Activated naive CD4-positive, alpha-beta T cell treated with Interleukin-2 at 50 U/mL for 16 hours (primary cell): ENCODE measurements at places on chromosomes 5 and 9.

- no peak for DNase-seq
Measured at GRCh38 chr9:5799314-5799713, 33.6 kb downstream of the ERMP1 start.

DNA sequence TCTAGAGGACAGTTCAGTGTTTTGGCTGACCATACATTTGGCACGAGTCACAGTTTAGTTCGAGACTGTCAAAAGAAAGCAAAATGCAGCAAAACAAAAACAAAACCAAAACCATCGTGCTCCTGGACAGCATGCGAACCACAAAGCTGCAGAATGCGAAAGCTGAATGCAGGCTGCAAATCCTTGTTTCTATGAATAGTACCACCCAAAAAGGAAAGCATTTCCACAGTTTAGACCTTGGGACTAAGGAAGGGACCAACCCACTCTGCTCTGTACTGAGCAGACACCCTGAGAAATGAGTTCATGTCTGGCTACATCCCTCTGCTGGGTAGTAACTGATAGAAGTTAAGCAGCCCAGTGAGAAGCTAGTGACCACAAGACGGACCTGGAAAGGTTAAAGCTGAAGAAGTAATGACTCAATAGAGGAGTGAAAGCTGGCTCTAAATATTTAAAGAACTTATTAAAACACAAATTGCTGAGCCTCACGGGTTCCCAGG, 3.9 kb downstream of the GCNT4 start:
- no peak for DNase-seq

GRCh38 chr9:127177231-127177630, 54.8 kb upstream of the ANGPTL2 start:
- DNase-seq, result no peak

DNA sequence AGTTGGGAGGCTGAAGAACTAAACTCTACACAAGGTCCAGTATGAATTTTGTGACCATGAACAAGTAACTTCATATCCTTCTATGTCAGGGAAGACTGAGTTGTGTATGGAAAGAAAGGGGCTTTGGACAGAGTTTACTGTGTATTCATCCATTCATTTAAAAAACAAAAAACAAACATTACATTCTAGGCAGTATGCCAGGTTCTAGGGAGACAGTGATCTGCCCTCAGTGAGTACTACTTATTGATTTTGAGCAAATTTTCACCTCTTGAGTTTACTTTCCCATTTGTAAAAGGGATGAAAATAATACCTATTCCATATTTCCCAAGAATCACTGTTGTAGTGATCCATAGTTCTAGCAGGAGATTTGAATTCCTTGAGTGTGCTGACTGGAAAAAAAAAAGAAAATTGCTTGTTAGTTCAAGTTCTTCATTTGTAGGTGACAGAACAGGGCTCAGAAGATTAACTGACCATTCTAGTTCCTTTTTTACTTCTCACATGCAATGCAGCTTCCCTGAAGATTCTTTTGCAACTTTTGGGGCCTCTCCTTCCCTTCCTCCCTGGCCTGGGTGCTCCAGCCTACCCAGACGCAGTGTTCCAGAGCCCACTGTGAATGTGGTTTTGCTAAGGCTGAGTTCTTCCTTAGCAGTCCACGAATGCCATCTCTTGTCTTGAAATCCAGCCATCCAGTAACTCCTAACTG, 2.6 kb upstream of the GAPVD1 start:
- no peak for DNase-seq

- DNase-seq, result no peak
Measured at GRCh38 chr5:171914726-171915338, 91.6 kb downstream of the FBXW11 start.

DNA sequence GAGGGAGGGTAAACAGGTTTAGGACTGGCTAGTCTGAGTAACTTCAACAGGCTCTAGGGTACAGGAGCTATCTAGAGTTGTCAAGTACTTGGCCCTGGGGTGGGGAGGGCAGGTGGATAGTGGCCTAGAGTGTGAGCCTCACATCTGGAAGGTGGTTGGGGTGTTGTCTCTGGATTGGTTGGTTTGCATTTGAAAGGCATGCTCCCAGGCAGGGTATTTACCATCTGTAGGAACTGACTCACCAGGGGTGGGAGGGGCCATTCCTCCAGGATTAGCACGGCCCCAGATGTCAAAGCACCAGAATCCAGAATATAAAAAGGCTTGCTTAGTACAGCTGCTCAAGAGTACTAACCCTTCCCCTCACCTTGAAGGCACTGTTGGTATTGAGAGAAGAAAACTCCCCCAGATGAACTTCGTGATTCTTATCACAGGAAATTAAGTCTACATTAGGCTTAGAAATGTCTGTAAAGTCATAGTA, 193.3 kb downstream of the NTRK2 start:
- no peak for DNase-seq

DNA sequence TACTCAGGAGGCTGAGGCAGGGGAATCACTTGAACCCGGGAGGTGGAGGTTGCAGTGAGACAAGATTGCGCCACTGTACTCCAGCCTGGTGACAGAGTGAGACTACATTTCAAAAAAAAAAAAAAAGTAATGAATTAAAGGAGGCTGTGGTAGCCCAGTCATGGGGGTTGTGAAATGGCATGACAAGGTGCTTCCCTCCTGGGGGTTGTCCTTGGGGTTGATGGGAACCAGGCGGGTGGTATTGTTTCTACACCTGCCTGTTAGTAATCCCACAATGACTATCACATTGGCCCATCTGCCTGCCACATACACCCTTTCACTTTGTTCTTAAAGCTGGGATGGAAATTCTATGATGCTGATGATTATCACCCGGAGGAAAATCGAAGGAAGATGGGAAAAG, 5.6 kb downstream of the IDNK start:
- no peak for DNase-seq

DNA sequence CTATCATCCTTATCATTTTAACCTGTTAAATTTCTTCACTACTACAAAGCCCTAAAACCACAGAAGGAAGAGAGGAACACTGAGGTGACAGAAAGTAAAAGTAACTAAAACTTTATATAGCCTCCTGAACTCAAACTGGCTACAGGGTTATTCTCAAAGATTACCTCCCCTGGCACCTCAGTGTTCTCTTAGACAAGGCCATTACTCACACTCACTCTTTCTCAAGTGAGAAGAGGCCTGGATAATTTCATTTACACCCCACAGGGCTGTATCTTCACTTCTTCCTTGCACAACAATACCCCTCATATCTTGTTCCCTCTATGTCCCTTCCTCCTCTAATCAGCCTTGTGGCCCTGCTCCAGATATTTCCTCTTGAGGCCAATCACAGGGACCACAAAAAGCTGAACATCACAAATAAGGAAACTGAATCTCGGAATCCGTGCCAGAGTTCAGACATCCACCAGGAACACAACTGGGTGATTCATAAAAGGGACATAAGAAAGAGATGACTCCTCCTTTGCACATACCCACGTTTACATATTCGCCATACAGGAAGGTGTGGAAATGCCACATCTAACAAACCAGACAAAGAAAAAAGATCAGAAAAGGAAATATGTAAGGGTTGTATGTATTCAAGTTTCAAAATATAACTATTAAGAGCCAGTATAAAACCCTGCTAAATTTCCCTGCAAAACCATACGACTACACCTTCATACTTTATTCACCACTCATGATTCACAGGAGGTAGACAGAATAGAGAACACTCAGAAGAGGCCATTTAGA, 1.7 kb upstream of the KLHL3 start:
- peak; percentile 22 for DNase-seq

DNA sequence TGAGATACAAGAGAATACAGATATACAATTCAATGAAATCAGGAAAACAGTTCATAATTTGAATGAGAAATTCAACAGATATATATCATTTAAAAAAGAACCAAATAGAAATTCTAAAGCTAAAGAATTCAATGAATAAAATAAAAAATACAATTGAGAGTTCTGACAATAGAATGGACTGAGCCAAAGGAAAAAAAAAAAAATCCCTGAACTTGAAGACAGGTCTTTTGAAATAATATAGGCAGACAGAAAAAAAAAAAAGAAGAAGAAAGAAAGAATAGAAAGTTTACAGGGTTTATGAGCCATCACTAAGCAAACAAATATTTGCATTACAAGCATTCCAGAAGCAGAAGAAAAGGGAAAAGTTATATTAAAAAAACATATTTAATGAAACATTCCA, 12.9 kb upstream of the HAVCR2 start:
- DNase-seq, result no peak

DNA sequence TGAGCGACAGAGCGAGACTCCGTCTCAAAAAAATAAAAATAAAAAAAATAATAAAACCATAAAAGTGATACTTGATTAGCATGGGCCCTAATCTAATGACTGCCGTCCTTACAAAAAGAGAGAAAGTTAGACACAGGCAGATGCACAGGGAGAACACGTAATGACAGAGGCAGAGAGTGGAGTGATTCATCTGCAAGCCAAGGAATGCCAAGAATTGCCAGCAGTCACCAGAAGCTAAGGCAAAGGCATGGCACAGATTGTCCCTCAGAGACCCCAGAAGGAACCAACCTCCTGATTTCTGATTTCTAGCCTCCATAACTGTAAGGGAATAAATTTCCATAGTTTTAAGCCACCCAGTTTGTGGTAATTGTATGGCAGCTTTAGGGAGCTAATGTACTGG, 79.6 kb upstream of the FREM1 start:
- no peak for DNase-seq

DNA sequence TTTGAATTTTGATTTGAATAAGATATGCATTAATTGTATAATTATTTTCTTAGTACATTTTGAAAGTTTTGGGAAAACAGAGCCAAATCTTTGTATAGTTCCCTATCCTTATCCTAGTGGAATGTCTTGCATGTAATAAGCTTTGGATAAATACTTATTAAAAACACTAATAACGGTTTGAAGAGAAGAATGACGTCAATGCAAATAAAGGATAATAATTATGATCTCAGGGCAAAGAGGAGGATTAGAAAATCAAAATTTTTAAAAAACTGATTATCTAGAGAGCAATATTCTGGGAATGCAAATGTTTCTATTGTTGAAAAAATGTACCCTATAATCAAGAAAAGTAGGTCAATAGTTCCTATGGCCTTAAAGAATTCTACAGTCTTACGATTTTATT, 22.1 kb downstream of the TYRP1 start:
- DNase-seq, result no peak

GRCh38 chr9:112421771-112422222, 41.9 kb downstream of the HSDL2 start:
- no peak for DNase-seq

DNA sequence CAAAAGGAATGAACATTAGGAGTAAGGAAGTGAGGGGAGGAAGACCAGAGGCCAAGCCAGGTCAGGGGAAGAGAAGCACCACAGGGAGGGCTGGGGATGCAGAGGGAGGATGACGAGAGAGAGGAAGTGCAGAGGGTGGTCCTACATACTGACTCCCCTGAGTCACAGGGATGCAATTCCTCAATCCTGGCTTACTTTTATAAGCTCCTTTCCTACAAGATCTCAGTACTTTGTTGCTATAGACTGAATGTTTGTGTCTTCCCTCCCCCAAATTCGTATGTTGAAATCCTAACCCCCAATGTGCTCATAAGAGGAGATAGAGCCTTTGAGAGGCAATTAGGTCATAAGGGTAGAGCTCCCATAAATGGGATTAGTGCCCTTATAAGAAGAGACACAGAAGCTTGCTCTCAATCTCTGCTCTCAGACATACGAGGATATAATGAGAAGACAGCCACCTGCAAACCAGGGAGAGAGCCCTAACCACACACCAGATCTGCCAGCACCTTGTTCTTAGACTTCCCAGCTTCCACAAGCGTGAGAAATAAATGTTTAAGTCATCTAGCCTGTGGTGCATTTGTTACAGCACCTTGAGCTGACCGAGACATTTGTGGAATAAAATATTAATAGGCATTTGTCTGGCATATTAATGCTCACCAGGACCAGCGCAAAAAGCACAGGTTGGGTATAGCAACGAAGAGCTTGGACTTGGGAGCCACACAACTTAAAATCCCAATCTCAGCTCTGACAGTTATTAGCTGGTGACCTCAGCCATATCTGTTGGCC, 33.4 kb downstream of the GCNT4 start:
- no peak for DNase-seq

DNA sequence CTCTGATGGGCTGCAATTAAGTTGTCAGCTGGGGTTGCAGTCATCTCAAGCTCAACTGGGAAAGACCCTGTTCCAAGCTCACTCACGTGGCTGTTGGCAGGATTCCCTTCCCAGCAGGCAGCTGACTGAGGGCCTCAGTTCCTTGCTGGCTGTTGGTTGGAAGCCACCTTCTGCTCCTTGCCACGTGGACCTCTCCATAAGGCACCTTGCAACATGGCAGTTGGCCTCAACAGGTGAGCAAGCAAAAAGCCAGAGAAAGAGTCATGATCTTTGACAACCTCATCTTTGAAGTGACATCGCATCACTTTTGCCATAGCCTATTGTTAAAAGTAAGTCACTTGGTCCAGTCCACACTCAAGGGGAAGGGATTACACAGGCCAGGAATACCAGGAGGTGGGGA, 17.8 kb upstream of the PRELID2 start:
- no peak for DNase-seq

- no peak for DNase-seq
Measured at GRCh38 chr5:115295777-115296123, 704 bp downstream of the CCDC112 start.

DNA sequence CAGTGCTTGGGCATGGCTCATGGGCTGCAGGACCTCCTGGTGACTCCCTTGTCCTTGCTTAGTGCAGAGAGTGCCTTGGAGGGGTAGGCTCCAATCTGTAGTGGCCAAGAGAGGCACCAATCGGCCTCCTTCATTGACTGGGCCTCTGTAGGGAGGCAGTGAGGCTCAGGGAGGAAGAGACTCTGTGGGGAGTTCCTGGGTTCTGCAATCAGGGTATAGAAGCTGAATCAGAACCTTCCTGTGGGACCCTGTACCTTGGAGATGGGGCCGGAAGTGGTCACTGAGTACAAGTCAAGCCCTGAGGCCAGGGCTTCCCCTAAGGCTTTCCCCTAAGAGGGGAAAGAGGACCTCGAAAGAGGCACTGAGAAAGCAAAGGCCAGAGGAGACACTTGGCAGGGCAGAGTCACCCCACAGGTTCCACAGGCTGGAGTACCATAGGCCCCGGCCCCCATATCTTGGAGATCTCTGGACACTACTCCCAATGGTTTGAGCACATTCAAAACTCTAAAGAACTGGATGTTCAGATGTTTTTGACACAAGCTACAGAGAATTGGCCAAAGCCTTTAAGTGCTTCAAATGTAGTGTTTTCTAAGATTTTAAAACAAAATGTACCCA, 190.5 kb downstream of the HSPA4 start:
- DNase-seq, result no peak

- no peak for DNase-seq
Measured at GRCh38 chr9:134870301-134870694, 10.3 kb upstream of the FCN2 start.

GRCh38 chr5:32476891-32477290, 32.4 kb upstream of the ZFR start:
- DNase-seq, result no peak

DNA sequence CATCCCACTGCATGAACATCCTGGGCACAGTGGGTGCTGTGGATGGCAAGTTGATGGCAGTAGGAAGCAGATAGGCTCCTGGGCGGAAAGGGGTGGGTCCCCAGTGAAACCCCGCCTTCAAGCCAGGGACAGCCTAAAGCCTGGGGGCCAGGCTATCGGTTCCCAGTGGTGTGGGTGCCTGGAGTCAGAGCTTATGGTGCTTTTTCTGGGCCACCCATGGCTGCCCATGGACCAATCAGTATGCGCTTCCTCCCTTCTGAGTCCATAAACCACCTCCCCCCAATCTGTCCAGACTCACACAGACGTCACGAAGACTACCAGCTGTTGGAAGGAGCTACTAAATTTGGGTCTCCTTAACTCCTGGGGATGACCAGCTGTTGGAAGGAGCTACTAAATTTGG, 17.5 kb upstream of the ECPAS start:
- DNase-seq, result no peak

- no peak for DNase-seq
Measured at GRCh38 chr5:171810227-171810626, 24.6 kb downstream of the SMIM23 start.
